ENCODE measurements at places on chromosomes 13 and 19.

DNA sequence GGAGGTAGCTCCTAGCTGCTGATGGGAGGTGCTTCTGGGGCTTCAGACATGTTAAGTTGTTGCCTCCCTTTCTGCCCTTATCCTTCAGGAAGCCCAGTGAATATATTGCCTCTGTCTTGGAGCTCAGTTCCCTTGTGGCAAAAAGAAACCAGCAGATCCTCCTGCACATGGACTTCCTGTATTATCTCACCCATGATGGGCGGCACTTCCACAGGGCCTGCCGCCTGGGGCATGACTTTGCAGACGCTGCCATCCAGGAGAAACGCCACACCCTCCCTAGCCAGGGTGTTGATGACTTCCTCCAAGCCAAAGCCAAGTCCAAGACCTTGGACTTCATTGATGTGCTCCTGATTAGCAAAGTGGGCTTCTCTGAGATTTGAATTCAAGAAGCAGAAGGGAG is 6.0 kb upstream of the CYP4F12 start:
- DNase-seq: no peak

DNA sequence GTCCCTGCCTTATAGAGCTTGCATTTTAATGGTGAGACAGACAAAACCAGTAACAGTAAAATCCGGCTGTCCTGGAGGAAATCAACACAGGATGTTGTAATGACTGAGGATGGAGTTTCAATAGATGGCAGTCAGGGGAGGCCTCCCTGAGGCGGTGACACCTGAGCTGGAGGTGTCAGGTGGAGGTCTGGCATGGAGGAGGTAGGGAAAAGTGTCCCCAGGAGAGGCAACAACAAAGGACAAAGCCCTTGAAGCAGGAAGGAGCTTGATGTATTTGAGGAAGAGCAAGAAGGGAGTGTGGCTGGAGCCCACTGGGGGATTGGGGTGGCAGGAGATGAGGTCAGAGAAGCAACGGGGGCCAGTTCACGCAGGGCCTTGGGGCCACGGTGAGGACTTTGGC is 7.8 kb downstream of the GRIN2D start:
- DNase-seq: no peak

DNA sequence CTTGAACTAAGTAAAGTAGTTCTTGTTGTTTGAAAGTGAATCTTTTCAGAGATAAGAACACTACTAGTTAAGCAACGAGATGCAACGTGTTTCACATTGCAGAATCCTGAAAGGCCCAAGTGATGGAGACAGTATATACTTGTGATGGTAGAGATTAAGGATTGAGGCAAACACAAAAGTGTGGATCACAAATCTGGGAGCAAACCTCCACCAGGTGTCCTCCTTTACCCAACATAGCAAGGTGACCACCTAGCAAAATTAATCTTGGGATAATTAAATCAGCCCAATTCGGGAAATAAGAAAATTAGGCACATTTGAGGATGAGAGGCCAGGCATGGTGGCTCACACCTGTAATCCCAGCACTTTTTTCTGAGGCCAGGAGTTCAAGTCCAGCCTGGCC is 563.9 kb downstream of the DACH1 start:
- DNase-seq: peak; percentile 22

DNA sequence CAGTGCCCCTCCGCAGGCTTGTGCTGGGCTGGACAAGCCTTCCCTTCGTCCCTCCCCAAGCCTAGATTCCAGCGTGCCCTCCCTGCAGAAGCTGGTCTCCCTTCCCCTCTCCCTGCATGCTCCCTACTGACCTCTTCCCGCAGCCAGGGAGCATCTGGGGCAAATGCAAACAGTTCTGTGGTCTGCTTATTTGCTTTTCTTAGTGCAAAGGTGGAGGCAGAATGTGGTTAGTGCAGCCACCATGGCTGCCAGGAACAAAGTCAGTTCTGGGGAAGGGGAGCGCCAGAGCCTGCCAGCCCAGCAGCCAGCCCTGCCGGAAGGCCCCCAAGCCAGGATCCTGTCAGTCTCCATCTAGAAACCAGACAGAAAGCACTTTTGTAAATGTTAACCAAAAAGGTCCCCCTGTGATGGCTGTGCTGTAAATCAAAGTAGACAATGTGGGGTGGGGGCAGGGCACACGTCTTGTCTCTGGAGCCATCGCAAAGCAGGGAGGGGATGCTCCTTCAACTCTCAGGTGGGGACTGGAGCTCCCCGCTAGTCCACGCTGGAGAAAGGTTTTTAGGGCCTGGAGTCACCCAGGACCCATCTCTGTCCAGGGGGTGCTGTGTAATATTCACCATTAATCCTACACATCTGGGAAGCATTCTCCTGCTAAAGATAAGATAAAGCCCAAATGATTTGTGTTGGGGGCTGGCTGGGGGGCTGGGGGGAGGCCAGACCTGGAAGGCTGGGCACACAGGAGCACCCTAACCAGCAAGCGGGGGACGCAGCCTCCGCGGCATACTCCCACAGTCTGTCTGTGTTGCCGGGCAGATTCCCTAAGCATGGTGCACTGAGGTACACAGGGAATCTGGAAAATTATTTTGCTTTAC is 30.9 kb downstream of the SERP2 start:
- peak; percentile 68 for DNase-seq

GRCh38 chr13:25190256-25190655 is 18.2 kb upstream of the AMER2 start:
- no peak for DNase-seq

GRCh38 chr13:110509971-110510786 is 51.3 kb downstream of the RAB20 start:
- peak; percentile 37 for DNase-seq

- peak; percentile 89 for DNase-seq
Measured at GRCh38 chr13:40228990-40229389, 437.5 kb downstream of the FOXO1 start.

- no peak for DNase-seq
Measured at GRCh38 chr19:33660410-33661124, 38.8 kb downstream of the CHST8 start.
